ENCODE measurements at places on chromosomes 2 and 18. TPM values are rescaled to one million over a fixed set of nuclear protein-coding genes. Genes with fewer than 3 reads are reported as not detected.

PPP1R1C gene
- 0.41 TPM for polyA plus RNA-seq

LOXHD1 gene
- not detected for polyA plus RNA-seq

MOCOS gene
- 1.2 TPM for polyA plus RNA-seq

NT5DC4 gene
- polyA plus RNA-seq, result not detected

ANTXR1 gene
- 114 TPM for polyA plus RNA-seq

DNA sequence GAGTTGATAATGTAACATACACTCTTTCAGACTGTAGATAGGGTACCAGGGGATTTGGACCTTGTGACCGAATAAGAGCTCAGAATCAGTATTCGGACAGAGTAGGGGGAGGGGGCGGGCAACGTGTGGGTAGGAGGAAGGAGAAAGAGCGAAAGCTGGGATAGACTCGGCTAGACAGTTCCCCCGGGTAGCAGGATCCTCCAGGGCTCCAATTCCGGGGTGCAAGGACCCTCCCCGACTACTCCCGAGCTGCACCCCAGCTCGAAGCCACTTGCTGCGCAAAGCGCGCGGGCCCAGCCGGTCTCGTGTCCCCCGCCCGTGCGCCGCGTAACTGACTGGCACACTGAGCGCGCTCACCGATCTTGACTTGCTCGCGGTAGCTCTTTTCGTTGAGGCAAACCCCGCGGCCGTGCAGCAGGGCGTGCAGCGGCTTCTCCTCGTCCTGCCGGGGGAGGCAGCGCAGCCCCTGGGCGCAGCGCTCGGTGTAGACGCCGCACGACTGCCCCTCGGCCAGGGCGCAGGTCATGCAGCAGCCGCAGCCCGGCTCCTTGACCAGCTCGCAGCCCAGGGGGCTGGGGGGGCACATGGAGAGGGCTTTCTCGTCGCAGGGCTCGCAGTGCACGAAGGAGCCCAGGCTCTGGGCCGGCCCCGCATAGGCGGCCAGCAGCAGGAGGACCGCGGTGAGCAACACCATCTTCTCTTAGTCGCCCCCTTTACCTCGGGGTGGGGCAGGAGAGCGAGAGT lies 1.1 kb downstream of the IGFBP5 start:
- peak; percentile 68 for DNase-seq

DNA sequence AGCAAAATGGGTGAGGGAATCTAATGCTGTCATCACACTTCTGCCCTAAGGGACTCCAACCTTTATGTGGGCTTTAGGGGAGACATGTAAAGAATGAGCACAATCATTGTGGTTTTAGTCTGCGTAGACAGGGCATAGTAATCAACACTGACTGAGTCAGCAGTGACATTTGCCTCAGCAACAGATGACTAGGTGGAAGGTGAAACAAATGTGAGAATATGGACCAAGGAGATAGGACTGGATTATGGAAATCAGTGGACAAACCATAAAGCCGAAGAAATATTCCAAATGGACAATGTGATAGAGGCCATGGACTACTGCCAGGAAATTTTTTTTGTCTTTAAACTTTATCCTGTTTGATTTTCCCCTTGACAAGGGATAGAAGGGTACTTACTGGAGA lies 83.9 kb downstream of the PDK1 start:
- no peak for DNase-seq

DNA sequence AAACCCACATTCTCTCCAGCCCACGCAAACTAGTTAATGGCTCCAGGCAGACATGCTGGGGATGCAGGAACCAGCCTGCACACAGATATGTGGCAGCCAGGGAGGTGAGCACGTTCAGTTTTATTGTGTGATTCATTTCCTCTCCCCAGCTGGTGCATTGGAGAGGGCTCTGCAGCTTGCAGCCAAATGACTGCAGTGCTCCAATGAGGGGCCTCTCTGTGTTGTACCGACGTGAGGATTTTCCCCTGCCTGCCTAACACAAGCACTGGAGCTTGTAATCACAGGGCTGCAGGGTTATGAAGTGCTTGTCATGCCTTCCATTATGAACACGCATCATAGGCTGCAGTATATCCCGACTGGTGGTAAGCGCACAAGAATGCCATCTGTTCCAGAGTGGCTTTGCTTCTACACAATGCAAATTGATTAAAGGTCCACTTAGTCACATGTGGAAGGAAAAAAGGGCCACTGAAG lies 92.3 kb upstream of the THUMPD2 start:
- DNase-seq, result peak; percentile 11

DNA sequence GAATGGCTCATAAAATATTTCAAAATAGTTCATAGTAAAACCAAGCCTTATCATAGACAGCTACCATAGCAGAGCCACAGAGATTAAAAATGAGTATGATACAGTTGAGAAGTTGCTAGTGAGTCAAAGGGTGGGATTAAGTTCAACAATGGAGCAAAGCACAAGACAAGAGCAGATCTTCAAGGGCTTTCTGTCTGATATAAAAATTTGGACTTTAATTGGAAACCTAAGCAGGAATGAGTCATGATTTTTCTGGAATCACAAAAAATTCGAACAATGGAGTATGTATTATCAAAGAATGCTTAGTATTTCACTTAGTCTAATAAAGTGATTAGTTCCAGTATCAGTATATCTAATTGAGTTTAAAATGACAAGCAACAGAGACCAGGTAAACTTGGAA lies 487.3 kb upstream of the NETO1 start:
- no peak for DNase-seq

- no peak for DNase-seq
Measured at GRCh38 chr2:119283873-119284331, 60.3 kb downstream of the STEAP3 start.

DNA sequence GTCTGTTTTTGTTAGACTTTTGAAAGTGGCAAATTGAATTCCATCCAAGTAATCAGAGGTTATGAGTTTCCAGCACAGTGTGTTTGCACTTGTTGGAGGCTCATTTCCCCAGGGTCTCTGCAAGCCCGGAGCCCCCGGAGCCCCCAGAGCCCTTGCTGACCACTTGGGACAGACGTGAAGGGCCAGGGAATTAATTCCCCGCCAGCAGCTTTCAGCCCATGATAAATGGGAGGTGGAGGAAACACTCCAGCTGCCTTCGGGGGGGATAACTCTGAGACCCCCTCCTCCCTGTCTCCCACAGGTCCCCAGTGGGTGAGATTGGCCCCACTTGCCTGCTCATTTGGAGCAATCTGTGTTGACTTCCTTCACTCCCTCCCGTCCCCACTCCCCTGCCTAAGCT lies 79.2 kb downstream of the KLHL29 start:
- DNase-seq, result no peak

GRCh38 chr2:206456078-206456754 lies 12.9 kb downstream of the ADAM23 start:
- no peak for DNase-seq

- no peak for DNase-seq
Measured at GRCh38 chr2:241003830-241004564, 5.6 kb downstream of the SNED1 start.

All from SK-N-SH (cell line).